ENCODE measurements at places on chromosomes 5 and 9.

- no peak for DNase-seq
Measured at GRCh38 chr5:133916914-133917313, 51.5 kb downstream of the C5orf15 start.

- no peak for DNase-seq
Measured at GRCh38 chr5:76831110-76831452, 12.3 kb downstream of the F2RL1 start.

GRCh38 chr5:37876943-37877342, 37.1 kb upstream of the GDNF start:
- DNase-seq: no peak

GRCh38 chr9:18333157-18333556, 140.8 kb upstream of the ADAMTSL1 start:
- no peak for DNase-seq

DNA sequence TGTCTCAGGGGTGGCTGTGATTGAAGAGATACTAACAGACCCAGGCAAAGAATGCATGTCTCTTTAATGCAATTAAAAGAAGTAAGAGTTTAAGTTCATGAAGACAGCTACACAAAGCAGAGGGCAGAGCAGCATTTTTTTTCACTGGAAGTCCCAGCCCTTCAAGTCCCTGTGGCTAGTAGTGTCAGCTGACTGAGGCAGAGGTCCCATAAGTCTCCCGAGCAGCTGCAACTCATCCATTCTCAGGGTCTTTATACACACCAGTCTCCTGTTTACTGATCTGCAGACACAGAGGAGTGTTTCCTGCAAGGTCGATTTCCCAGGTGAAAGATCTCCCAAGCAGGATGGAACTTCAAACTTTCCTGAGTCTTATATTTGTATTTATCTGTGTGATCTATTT, 169.4 kb upstream of the GLRA1 start:
- no peak for DNase-seq

- no peak for DNase-seq
Measured at GRCh38 chr5:66722686-66723085, 126.5 kb downstream of the MAST4 start.

- no peak for DNase-seq
Measured at GRCh38 chr5:83101514-83101913, 24.2 kb downstream of the XRCC4 start.

- DNase-seq: no peak
Measured at GRCh38 chr5:180421672-180422071, 68.5 kb upstream of the GFPT2 start.

DNA sequence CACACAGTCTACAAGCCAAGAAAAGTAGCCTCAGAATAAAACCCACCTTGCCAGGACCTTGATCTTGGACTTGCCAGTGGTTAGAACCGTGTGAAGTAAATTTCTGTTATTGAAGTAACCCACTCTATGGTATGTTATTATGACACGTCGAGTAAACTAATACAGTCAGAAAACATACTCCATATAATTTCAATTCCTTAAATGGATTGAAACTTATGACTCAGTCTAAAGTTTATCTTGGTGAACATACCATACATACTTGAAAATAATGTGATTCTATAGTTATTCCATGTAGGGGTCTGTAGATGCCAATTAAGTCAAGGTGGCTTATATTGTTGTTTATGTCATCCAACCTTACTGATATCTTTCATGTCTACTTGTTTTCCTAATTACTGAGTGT, 950.7 kb downstream of the TLE4 start:
- DNase-seq: no peak

DNA sequence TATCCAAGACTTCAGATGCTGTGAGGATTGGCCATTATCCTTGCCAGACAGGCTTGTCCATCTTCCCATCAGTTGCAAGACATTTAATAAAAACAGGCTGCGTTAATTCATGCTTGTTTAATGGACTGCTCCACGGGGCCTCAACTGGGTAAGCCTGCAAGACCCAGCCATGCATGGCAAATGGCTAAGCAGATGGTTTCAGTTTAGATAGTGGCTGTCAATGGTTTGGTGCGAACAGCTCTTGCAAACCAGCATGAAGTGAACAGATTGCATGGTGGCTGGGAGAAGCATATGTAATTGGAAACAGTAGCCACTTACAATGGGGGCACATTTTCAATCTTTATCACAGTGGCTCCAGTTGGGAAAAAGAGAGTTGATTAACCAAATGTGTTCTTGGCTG, 628.2 kb upstream of the KLF4 start:
- DNase-seq: no peak

- no peak for DNase-seq
Measured at GRCh38 chr9:35718721-35719511, 13.1 kb downstream of the TLN1 start.

GRCh38 chr9:96219026-96219899, 82.7 kb downstream of the HSD17B3 start:
- DNase-seq: no peak

GRCh38 chr5:151574444-151574996, 16.6 kb downstream of the FAT2 start:
- no peak for DNase-seq

GRCh38 chr5:36679221-36679989, 73.0 kb downstream of the SLC1A3 start:
- DNase-seq: no peak

DNA sequence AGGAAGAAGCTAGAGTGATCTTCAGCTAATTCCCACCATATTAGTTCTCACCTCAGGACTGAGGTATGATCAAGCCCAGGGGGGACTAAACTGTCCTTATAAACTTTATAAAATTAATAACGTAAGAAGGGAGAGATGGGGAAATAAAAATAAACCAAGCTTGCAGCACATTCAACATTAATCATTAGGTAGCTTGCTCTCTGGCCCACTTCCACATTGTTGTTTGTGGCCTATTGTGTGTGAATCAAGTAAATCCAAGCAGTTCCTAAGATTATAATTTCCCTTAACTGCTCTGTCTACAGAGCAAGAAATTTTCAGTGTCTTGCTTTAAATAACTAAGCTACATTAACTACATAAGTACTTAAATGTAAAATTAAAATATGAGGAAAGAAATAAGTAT, 131.3 kb upstream of the ABCA1 start:
- DNase-seq: no peak

- no peak for DNase-seq
Measured at GRCh38 chr9:116027511-116027910, 126.1 kb upstream of the PAPPA start.

- no peak for DNase-seq
Measured at GRCh38 chr5:62538017-62538942, 40.3 kb upstream of the LRRC70 start.

- DNase-seq: no peak
Measured at GRCh38 chr9:3244963-3245653, 280.7 kb downstream of the RFX3 start.

- DNase-seq: no peak
Measured at GRCh38 chr5:109833946-109834345, 144.2 kb downstream of the MAN2A1 start.

DNA sequence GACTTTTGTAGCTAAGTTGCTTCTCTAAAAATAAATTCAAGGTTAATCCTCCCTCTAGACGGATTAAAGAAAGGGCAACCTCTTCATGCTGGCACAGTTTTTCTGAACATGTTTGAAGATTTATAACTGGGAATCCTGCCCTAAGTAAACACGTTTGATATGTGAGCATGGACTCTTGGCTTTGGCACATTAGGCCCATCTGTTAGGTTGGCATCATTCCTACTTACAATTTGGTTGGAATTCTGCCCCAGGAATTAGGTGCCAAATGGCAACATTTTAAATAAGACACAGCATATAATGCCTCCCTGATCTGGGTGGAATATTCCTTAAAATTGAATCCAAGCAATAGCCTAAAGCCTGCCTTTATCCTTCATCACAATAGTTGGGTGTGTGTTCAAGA, 372.3 kb upstream of the CDH18 start:
- no peak for DNase-seq

DNA sequence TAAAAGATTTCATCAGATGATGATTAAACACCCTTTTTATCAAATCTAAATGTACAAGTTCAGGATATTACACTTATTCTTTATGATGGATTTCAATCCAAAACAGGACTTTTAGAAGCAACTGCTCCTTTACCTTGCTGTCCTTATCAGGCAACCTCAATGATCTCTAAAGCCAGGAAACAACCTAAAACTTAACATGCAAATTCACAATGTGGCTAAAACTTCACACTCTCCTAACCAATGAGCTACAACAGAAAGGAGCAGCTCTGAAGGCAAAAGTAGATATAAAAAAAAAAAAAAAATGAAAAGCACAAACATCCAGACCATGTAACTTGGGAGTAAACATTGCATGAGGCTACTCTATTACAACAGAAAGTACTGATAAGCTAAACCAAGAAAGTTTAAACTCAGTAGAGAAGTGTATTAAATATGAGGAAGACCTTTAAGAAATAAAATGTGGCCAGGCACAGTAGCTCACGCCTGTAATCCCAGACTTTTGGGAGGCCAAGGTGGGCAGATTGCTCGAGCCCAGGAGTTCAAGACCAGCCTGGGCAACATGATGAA, 22.9 kb downstream of the SLC25A51 start:
- no peak for DNase-seq

DNA sequence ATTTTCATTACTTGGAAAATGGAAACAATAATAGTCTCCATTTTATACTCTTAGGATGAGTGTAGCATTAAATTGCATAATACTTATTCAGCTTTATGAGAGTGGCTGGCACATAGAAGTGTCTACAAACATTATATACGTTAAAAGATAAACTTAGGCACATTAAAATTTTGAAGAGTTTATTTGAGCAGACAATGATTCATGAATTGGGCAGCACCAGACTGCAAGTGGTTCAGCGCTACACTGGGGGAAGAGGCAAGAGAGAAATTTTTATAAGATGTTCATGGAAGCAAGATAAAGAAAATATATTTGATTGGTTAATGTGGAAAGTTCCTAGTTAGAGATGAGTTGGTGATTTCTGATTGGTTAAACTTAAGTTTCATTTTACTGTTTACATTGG, 243.7 kb downstream of the RASEF start:
- DNase-seq: no peak

DNA sequence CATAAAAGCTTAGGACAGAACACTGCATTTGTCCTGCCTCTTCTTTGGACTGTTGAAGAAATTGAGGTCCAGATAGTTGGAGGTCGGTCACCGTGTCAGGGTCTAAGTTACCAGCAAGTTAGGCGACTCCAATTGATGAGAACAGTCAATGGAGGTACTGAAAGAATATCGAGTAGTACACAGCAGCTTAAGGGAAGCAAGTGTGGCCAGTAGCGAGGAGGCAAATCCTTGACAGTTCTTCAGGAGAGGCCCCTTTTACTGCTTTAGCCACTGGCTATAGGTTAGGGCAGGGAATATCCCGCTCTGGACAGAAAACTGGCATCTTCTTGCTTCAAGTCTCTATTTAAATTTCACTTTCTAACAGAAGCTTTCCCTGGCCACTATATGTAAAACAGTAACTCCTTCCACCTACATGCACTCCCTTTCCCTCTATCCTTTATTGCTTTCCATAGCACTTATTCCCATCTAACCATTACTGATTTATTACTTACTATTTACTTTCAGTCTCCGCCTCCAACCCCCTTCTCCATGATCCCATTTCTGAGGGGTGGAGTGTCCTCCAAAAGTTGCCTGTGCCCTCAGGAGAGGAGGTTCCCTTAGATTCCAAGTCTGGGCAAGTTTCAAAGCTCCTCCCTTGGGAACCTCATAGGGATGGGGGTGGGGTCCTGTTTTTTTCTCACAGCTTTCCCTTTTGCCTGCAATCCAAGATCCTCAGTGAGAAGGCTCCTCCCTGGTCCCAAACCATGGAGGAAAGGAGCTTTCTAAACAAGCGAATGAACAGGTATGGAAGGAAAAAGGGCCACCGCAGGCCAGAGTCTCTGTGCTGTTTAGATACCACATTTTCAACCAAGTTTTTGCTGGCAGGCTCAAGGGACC, 4.1 kb upstream of the PRDM6 start:
- no peak for DNase-seq

GRCh38 chr5:9226016-9226536, 319.8 kb downstream of the SEMA5A start:
- no peak for DNase-seq

GRCh38 chr9:135049460-135049859, 38.0 kb upstream of the OLFM1 start:
- no peak for DNase-seq

DNA sequence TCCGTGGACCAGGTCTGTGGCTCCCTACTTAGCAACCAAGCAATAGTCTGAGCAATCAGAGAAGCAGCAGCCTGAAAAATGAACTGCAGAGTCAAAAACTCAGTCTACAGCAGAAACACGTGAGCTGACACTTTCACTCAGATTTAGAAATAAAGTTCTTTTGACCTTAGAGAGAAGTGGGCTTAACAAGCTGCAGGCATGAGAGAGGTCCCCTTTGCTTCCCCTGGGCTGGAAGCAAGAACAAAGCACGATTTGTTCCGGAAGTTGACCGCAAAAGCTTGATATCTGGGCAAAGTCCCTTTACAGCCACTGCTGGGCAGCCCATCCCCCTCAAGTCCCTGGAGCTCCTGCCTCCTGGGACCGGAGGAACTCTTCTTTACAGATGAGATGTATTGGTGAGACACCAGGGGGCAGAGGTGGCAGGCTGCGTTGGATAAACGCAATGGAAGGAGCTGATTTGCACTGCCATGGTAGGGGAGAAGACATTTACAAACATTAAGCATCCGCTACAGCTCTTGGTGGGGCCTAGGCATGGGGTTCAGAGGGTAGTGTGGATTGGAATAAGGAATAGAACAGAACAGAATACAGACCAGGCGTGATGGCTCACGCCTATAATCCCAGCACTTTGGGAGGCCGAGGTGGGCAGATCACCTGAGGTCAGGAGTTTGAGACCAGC, 5.8 kb upstream of the SOWAHA start:
- no peak for DNase-seq

DNA sequence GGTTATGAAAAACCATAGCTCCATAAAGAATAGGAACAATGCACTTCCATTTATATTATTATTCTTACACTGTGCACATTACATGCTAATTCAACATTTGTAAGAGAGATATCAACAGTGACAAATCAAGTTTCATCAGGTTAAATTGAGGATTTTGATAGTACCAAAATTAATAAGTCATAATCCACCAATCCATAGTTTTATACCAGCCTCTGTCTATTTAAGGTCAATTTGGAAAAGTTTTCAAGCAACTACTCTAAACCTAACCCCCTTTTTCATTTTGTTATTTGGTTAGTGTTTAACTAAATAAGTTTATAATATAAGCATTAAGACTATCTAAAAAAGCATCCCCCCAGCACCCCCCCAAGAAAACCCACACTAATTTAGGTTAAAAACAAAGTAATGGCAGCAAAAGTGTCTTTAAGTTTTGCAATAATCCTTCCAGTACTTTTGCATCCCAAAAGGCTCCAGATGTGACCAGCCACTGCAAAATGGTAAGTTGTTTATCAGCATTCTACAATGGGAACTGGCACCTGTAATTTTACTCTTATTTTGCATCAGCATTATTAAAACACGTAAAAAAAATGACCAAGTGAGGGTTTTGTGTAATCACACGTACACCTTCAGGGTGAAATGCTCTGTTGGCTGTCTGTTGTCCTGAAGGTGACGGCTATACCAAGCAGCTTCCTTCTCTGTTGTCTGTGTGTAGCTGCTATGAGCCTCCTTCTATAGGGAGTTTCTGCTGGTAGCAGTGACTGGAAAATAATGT, 36.8 kb upstream of the SSBP2 start:
- DNase-seq: peak; percentile 56

Measured in putamen (tissue), 1 donor.